Activated CD4-positive, alpha-beta T cell treated with anti-CD3 and anti-CD28 coated beads for 48 hours (primary cell): ENCODE measurements at places on chromosomes 3 and 15.

DNA sequence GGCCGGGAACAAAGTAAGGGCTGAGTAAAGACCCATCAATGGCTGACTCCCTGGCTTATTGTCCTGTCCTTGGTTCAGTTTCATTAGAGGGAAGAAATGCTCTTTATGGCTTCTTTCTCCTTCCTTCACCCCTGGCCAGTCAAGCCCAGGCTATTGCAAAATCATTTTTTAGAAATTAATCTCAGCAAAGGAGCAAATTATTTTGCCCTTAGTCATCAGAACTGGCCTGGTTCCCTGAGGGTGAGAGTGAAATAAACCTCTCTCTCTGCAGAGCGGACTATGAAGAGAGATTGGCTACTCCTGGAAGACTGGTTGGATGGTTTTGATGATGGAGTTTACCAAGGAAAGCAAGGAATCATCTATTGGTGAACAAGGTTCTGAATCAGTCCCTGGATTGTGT is 52.7 kb upstream of the OXTR start:
- no peak for DNase-seq

DNA sequence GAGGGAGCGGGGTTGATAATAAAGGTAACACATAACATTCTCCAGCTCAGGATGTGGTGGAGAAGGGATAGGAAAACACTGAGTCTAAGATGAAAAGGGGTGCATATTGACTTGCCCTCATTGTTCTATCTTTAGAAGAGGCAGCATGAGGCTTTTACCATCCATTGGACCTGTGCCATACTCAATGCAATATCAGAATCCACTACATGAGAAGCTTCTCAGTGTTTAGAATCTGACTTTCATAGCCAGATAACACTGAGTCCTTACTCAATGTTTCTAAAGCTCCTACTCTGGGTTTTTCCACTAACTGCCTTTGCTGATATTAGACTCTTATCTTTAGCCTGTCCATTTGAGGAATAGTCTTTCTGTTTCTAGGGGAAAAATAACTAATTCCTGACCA is 24.3 kb upstream of the GADL1 start:
- DNase-seq: no peak

- no peak for DNase-seq
Measured at GRCh38 chr3:15438983-15439382, 11.6 kb downstream of the EAF1 start.

DNA sequence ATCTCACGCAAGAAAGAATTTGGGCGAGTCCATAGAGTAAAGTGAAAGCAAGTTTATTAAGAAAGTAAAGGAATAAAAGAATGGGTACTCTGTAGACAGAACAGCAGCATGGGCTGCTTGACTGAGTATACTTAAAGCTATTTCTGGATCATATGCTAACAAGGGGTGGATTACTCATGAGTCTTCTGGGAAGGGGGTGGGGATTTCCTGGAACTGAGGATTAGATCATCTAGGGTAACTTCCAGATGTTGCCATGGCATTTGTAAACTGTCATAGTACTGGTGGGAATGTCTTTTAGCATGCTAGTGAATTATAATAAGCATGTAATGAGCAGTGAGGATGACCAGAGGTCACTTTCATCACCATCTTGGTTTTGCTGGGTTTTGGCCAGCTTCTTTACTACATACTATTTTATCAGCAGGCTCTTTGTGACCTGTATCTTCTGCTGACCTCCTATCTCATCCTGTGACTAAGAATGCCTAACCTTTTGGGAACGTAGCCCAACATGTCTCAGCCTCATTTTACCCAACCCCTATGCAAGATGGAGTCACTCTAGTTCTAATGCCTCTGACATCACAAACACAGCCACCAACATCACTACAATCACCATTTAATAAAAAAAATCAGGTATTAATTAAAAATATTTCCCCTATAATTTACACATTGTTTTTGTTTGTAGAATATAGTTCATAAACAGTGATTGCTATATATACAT is 890.7 kb upstream of the EPHA6 start:
- peak; percentile 46 for DNase-seq

DNA sequence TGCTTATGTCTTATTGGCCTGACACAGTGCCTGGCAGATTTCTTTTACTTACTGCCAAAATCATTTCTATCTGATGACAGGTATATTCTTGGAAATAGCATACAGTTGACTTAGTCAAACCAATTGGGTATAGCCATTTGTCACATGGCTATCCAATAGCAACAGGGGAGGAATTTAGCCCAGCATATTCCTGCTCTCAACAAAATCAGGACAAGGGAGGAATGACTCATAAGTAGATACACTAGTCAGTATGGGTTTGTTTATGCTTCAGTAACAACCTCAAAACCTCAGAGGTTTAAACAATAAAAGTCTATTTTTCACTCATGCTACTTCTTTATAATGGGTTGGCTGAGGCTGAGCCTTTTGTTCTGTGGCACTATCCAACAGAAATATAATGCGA is 38.0 kb upstream of the VILL start:
- DNase-seq: no peak

DNA sequence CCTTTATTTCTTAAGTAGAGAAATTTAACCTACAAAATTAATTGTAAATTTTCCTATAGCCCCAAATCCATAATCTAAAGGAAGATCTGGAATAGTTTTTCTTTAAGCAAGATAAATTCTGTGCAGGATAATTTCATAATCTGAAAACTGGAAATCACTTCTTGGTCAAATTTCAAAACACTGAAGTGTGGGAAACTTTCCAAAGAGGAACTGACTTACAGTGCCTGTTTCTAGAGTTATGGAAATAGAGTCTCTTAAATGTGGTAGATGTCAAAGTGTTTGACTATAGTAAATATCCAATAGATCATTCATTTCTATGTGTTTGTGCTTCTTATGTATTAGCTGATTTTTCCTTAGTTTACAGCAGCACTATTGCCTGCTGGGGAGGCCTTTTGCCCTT is 1.6 kb upstream of the P2RY13 start:
- DNase-seq: no peak

DNA sequence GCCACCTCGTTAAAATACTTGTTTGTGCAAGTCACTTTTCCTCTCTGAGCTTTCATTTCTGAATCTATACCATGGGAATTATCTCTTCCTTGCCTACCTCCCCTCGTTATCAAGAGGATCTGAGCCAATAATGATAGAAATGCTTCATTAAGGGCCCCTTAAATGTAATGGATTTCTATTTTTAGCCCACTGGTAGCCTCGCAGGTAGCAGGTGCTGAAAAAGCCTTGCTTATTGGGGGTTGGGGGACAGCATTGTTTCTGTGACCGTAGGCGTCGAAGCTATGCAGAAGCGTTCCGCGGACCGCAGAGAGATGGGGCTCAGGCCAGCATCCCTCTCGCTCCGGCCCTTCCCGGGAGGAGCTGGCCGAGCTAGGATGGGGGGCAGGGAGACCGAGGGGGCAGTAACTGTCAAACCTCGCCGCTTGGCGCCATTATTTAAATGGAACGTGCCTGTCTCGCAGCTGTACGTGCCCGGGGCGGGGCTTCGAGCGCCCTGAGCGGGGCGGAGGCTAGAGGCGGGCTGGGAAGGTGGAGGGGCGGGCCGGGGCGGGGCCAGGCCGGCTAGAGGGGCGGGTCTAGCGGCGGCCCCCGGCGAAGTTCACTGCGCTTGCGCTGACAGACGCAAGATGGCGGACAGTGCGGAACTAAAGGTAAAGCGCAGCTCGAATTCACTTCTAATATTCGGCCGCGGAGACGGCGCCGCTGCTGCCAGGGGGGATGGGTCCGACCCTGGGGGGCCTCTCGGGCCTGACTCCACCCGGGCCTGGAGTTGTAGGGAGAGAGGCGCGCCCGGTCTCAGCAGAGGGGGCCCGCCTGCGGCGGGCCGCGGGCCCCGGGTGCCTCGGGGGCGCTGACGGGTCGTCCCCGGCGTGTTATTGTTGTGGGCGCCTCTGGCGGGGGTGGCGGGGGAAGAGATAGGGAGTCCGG is at the start of gene PIAS1:
Gene PIAS1, plus strand, starts transcription at position 615 of the 927 bp plus-strand sequence. Its CDS starts 12 bp downstream, at position 627.
- peak; percentile 96 for DNase-seq

DNA sequence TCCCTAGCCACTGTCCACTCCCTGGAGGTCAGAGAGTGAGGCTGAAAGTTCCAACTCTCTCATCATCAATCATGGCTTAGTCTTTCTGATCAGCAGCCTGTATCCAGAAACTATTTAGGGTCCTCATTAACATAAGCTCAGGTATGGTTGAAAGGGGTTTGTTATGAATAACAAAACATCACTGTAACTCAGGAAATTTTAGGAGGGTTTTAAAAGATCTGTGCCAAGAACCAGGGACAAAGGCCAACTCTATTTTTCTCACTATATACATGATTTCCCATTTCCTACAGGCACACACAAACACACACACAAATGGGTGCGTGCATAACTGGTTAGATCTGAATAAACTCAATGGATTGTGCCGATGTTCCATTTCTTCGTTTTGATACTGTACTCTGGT is 23.6 kb downstream of the STOML1 start:
- no peak for DNase-seq

DNA sequence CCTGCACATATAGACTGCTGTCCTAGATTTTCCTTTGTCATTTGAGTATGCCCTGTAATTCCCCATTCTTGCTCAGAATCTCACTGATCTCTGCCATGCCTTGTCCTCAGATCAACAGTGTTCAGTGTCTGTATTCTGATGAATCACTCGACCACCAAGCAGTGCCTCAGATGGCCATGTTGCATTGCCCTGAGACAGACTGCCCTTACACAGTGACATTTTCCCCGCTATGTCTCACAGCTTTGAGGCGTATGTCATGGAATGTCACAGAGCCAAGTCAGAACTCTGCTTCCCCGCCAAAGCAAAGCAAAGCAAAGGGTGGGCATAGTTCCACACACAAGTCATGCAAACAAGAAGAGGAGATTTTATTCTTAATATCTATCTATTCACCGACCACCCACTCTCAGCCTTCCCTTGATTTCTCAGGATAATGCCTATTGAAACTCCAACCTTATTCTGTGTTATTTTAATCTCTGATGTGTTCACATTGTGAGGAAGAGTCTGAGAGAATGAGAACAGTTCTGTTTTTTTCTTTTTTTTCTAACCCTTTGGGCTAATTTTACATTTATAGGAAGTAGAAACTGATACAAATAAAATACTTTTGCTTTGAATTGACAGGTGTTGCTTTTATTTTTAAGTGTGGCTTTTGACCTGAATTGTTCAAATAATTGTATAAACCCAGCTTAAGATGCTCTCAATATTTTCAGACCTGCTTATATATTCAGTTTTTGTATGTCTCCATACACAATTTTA is 16.9 kb upstream of the PSMD6 start:
- no peak for DNase-seq
